ENCODE measurements at places on chromosomes 12 and 14.

DNA sequence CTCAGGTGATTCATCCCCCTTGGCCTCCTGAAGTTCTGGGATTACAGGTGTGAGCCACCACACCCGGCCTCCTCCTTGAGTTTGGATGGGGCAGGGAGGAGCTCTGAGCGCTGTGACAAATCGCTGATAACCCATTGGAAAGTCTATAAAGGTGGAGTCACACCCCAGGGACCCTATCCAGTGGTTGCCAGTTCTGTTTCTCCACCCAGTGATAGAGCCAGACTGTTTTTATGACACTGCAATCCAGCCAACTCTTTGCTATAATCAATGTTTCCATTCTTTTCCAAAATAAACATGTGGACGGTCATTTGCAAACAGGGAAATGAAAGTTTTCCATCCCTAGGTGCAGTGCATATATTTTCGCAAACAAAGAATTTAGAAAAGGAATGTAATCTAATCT, 142.0 kb upstream of the PELI2 start:
- DNase-seq = no peak

- peak; percentile 19 for DNase-seq
Observed at GRCh38 chr14:99415496-99416281, 65.0 kb downstream of the SETD3 start.

DNA sequence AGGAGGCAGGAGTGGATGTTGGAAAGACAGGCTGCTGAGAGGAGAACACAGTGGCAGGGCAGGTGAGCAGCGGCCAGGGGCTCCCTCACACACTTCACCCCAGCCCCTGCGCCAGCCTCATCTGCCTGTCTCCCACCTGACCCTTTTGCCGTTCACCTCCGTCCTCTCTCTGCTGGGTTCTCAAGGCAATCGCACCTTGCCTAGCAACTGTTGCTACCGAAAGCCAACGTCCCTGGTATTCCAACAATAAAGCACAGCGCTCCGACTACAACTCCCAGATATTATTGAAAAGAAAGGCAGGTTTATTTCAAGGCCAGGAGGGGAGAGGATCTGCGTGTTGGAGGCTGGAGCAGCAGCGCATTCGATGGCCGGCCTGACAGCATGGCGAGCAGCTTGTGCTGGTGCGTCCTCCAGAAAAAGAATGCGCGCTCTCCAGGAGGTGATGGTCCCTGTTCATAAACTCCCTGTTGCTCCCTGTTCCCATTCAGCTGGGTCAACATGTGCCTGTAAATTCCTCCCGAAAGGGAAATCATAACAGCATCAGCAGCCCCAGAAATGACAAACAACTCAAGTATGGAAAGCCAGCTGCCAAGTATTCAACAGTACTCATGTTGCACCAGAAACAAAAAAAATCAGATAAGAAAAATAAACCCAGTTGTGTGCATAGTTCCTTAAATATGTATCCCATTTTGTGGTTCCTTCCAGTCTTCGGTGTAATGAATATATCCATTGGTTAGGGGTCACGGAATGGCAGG, 153.0 kb upstream of the DIO3 start:
- no peak for DNase-seq

GRCh38 chr14:90344331-90345238, 12.8 kb upstream of the NRDE2 start:
- DNase-seq = no peak

- peak; percentile 58 for DNase-seq
Observed at GRCh38 chr12:124863416-124864325, at the start of gene SCARB1. SCARB1 (minus strand) TSS chr12:124863864; CDS start chr12:124863720, 144 bp downstream.

- no peak for DNase-seq
Observed at GRCh38 chr12:41970744-41971143, 173.9 kb downstream of the GXYLT1 start.

GRCh38 chr14:57897144-57897748, 31.4 kb upstream of the SLC35F4 start:
- DNase-seq = no peak
